Activated naive CD4-positive, alpha-beta T cell treated with anti-CD3 and anti-CD28 coated beads, Interleukin-2, amount 50 U/mL, for 72 hours (primary cell): ENCODE measurements at places on chromosomes 4 and X. TPM values are rescaled to one million over a fixed set of nuclear protein-coding genes. Genes with fewer than 3 reads are reported as not detected.

ART3 gene
- 0.82 TPM for total RNA-seq

USP17L29 gene
- not detected for total RNA-seq

GLRA3 gene
- not detected for total RNA-seq

MAGEA10 gene
- not detected for total RNA-seq

CCNA2 gene
- total RNA-seq = 125 TPM

TMPRSS11B gene
- total RNA-seq = not detected

UBL4A gene
- total RNA-seq = 40.4 TPM
